Activated CD8-positive, alpha-beta T cell treated with anti-CD3 and anti-CD28 coated beads for 36 hours (primary cell): ENCODE measurements at places on chromosomes 6 and 20.

DNA sequence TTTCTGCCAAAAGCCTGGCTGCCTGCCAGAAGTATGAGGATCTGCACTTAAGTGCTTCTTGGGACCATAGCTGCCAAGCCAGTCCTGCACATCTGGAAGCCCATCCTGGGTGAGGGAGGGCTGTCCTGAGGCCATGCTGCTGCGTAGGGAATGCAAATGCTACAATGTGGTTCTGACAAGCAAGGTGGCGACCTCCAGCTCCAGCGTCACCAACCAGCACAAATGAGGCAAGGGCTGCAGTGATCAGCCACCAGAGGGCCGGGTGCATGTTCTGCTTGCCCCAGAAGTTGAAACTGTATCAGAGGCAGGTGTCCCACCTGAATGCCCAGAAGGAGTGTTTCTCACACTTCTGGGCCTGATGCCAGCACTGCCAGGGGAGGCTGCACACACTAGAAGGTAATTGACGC is 99.1 kb upstream of the KCNQ5 start:
- DNase-seq, result peak; percentile 26

DNA sequence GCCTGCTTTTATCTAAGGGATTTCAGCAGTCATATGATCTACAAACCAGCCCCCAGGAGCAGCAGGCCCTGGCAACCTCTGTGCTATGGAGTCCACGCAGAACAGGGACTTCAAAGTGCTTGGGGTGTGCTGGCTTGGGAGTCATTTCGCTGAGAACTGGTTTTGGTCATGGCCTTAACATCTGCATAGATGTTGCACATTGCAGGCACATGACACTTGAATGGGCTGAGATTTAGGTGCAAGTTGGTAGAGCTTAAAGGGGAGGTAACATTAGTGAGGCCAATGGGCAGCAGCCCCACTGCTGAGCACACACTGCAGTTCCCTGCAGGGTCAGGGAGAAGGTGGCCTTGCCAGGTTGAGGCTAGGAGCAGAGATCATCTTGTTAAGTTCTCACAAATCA is 43.6 kb downstream of the RREB1 start:
- no peak for DNase-seq

GRCh38 chr6:34005901-34006531 is 139.9 kb downstream of the GRM4 start:
- no peak for DNase-seq

- DNase-seq, result no peak
Observed at GRCh38 chr6:56753811-56754210, 111.1 kb upstream of the DST start.

DNA sequence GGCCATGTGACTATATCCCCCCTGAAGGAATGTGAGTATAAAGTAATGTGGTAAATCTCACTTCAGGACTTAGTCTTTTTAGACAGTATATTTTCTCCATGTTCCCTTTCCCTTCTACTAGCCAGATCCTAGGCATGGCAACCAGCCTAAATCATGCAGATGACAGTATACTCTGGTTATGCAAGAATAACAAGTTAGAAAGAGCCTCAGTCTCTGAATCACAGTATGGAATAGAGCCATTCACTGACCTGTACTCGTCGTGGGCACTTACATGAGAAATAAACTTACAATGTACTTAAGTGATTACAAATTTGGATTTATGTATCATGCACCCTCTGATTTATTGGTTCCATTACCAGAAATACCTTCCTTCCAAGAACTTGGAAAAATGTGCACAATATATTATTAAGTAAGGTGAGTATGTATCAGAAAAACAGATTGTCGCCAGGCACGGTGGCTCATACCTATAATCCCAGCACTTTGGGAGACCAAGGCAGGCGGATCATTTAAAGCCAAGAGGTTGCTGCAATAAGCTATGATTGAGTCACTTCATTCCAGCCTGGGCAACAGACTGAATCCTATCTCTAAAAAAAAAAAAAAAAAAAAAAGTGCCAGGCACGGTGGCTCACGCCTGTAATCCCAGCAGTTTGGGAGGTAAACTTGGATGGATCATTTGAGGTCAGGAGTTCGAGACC is 25.1 kb upstream of the FAM8A1 start:
- DNase-seq, result no peak

DNA sequence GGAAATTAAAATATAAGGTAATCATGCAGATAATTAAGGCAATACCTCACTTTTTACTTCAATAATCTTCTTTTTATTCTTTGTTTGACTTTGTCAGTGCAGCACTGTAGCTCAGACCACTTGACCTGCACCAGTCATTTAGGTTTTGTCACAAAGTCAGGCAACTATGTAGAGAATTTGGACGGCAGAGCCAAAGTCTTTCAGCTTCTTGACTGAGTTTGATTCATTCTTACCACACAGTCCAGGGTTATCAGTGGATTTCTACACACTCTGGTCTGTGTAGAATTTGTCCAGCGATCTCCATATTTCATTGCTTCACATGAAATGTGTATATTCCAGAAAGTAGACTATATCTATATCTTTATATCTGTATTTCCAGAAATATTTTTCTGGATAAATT is 107.3 kb downstream of the TFAP2B start:
- DNase-seq, result no peak

DNA sequence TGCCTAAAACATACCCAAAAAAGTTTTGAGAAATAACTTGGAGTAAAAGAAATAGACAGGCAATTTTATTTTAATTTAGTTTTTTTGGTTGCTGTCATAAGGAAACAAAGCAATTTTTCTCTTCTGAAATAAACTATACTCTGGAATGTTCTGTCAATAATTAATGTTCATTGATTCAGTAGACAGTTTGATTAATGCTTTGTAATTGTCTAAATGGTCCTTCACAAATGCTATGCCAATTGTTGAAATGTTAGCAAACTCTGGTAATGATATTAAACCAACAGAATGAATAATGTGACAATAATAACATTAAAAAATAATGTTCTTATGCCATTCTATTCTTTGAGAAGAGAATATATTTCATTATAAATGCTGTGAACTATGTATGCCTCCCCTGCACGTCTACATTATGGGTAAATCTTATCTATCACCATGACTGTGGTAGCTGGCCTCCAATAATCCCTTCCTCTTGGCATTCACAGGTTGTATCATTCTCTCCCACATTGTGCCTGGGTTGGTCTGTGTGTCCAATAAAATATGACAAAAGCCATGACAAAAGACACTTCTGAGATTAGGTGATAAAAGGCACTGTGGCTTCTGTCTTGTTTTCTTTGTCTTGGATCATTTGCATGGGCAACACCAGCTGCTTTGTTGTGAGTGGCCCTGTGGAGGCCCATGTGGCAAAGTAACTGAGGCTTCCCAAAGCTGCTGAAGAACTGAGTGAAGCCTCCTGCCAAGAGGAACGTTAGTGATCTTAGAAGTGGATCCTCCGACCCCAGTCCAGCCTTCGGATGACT is 25.1 kb downstream of the IL20RA start:
- DNase-seq, result no peak

- no peak for DNase-seq
Observed at GRCh38 chr6:6533176-6533575, 55.3 kb upstream of the LY86 start.

- DNase-seq, result no peak
Observed at GRCh38 chr6:118280210-118280609, 267.9 kb upstream of the PLN start.

DNA sequence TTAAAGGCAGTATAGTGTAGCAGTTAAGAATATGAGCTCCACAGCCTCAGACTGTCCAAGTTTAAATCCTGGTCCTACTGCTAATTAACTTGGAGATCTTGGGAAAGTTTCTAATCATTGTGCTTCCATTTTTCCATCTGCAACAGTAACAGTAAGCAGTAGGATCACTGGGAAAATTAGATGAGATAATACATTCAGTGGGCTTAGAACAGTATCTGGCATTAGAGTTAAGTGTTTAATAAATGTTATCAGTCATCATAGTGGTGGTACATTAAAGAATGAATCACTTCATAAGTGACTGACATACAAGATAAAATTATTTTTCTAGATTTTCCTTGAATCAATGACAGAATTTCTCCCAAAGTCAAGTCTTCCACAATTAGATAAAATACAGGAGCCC is 5.0 kb downstream of the NHSL1 start:
- no peak for DNase-seq

GRCh38 chr6:157629220-157629619 is 193.8 kb upstream of the SNX9 start:
- DNase-seq, result peak; percentile 28

DNA sequence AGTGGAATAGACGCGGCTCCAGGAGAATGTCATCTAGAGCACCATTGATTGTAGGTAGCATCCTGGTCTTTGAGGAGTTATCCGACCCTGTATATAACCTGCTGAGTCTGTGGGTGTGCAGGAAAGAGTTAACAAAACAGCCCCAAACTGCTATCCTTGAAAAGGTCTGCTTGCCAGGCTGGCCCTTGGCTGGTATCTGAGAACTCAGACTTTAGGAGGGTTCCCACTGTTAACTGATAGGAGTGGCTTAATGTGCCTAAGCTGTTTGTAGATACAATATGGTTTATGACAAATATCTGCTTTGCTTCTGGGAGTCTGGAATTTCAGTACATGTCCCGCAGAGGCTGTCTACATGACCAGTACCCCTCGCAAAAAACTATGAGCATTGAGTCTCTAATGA is 27.6 kb upstream of the MCUR1 start:
- no peak for DNase-seq

DNA sequence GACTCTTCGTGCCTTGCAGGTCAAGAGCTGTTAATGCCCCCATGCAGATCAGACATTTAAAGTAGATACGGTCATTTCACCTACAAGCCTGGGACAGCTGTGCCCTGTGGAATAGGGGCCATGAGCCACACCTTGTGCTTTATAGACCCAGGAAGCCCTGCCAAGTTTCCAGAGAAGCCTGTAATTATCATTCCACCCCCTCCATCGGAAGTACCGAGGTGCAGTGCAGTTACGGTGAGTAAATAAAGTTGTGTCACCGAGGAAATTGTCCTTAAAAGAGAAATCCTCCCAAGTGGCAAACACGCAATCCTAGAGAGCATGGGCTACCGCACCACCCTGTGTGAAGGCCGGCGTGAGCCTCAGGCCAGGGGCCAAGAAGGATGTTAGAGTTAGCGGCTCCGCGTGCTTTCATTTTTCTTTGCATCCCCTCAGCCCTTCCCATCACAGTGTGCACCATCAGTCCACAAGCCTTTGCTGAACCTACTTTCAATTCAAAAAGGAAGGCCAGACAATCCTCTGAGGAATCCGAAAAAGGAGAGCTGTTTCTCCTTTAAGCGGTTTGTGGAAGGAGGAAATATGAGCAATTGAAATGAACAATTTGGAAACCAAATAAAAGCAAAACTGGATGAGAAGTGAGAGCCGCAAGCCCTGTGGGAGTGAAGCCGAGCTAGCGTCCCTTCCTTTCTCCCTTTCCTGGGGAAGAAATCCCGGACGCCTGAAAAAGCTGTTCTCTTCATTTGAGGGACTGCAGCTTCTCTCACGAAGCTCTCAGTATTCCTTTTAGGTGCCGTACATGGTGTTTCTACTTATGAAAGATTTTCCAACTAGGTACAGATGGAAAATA is 183.3 kb upstream of the PDE10A start:
- no peak for DNase-seq

DNA sequence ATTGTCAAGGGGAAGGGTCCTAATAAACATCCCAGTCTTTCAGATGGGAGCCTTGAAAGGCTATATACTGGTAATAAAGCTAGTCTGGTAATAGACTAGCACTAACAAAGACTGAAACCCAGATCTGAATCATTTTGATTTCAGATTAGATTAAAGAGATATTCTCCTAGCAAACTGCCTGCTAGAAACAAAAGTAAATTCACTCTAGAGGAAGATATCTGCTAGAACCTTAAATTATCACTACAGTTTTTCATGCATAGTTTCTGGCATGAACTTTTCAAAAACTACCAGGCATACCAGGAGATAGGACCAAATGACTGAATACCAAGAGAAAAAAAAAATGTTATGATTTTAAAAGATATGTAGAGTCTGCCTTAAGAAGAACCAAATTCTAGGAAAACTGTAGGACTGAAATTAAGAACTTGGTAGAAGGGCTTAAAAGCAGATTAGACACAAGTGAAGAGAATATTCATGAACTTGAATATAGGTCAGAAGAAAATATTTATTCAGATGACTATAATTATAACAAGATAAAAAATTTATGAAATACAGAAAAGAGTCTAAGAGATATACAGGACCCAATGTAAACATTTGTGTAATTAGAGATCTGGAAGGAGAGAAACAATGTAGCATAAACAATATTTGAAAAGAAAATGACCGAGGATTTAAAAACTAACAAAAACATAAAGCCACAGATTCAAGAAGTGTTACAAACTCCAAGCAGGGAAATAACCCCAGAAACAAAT is 141.6 kb downstream of the FOXO3 start:
- no peak for DNase-seq

GRCh38 chr20:58688414-58688813 is 4.2 kb upstream of the NPEPL1 start:
- no peak for DNase-seq

DNA sequence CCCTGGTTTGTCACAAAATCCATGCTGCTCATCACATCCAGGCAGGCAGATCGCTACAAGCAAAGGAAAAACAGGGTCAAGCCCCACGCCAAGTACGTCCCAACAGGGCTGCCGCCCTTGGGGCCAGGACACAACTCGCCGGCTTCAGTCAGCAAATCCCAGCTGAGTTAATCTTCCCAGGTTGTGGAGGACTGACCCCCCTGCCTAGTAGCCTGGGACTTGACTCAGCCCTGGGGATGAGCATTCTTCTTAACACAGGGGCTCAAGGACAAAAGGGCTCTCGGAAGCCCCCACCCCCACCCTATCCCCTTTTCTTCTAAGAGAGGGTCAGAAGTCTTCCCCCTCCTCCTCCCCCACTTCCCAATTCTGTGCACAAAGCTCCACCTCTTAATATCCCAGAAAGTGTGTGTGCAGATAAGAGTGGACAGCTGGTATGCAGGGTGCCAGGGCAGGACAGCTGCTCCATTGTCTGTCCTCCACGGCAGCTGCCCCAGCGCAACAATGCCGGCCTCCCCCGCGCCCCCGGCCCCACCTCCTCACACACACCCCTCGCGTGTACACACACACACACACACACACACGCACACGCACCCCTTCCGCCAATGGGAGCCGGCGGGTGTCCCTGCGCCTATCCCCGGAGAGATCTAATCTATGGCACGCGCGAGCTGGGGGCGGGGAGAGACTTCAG is 4.5 kb downstream of the DLL1 start:
- DNase-seq, result no peak

- no peak for DNase-seq
Observed at GRCh38 chr20:16671753-16672152, 58.1 kb upstream of the SNRPB2 start.

DNA sequence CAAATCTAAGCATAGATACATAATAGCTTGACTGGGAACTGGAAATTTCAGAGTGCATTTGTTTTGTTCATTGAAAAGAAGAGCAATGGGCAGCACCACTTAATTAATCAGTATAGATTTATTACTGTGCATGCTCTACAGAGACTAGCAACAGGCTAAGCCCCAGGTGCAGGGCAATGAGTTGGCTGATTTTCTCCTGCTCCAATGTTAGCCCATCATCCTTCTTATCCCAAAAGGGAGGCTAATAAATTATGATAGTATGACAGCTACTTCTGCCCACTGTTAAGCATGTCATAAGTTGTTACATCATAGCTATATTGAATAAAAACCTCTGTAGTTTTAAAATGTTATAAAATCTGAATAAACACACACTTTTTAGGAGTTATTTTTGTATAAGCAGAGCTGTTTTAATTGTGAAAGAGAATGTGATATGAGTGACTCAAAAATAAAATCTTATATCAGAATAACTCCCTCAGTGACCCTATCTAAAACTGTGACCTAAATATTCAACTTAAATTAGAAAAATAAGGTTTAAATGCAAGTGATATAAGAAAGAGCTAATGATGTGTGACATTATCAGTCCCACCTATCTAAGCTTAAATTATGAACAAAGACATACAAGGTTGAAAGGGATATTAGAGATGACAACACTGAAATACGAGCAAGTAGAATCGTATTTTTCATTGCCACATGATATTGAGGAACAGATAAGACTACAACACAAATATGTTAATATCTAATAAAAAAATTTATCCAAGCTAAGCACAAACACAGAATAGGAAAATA is 967.3 kb upstream of the ADGRB3 start:
- DNase-seq, result no peak
